Esophagus mucosa (tissue), 1 donor: ENCODE measurements at places on chromosomes 5 and 9. TPM values are rescaled to one million over a fixed set of nuclear protein-coding genes. Genes with fewer than 3 reads are reported as not detected.

- peak; percentile 22 for ATAC-seq
Measured at GRCh38 chr9:89786655-89787054, 181.8 kb downstream of the GADD45G start.

DNA sequence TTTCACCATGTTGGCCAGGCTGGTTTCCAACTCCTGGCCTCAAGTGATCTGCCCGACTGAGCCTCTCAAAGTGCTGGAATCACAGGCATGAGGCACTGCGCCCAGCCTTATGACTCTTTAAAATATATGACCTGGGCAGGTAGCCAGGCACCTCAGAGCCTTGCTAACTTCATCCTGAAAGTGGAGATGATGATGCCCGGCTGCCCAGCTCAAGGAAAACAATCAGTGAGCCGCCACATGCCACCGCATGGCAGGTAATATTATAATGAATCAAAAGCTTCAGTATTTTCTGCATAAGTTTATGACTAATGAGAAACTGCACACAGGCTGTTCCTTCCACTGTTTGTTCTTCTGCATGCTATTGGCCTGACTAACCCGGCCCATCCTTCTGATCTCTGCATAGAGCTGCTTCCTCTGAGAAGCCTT, 30.4 kb upstream of the DMRT1 start:
- peak; percentile 94 for ATAC-seq

GRCh38 chr5:122882831-122883230, 37.4 kb downstream of the SNX24 start:
- peak; percentile 52 for ATAC-seq

- ATAC-seq: no peak
Measured at GRCh38 chr9:117451311-117451710, 36.5 kb upstream of the ASTN2 start.

- ATAC-seq: no peak
Measured at GRCh38 chr9:98412101-98412842, 156.8 kb upstream of the TBC1D2 start.

DNA sequence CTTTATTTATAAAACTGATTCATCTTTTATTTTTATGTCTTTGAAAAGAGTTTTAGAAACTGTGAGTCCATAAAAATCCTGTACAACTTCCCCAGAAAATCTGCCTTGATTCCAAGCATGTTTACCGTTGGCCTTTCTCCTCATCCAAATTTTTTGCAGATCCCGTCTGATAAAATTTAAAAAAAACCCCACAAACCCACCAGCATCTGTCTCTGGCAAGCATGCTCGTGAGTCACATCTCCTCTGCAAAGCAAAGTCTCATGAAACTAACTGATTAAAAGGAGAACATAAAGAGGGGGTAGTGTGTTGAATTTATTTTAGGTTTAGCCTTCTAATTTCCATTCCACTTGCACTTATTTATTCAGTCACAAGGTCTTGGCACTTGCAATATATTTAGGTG, 109.4 kb downstream of the MAT2B start:
- ATAC-seq: no peak

Gene BAAT
- 0.08 TPM for total RNA-seq

Gene NTNG2
- 0.24 TPM for total RNA-seq
